Activated CD4-positive, alpha-beta T cell treated with anti-CD3 and anti-CD28 coated beads, Interleukin-2, amount 50 U/mL, for 1 hour (primary cell): ENCODE measurements at places on chromosomes 7 and 10.

- no peak for DNase-seq
These were observed 176.1 kb upstream of the TNS3 start for GRCh38 chr7:47757921-47758411.

GRCh38 chr10:97667463-97667862 is 19.6 kb downstream of the AVPI1 start:
- no peak for DNase-seq

- DNase-seq = no peak
These were observed 2.2 kb downstream of the ZNF800 start for GRCh38 chr7:127390186-127390816.

DNA sequence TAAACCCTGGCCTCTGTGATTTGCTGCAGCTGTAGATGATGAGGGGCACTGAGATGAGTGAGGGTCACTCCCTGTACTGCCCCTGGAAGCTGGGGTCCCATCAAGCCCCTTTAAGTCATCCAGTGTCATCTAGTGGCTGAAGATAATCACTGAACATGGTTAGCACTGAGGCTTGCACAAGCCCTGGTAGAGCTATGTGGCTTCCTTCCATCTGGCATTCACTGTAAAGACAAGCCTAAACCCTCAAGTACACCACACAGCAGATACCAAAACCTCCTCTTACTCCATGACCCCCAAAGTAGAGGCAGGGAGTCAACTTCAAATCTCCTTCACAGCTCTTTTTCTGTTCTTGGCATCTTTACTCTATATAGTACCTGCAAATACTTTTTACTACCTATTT is 72.7 kb upstream of the MRLN start:
- DNase-seq = no peak

DNA sequence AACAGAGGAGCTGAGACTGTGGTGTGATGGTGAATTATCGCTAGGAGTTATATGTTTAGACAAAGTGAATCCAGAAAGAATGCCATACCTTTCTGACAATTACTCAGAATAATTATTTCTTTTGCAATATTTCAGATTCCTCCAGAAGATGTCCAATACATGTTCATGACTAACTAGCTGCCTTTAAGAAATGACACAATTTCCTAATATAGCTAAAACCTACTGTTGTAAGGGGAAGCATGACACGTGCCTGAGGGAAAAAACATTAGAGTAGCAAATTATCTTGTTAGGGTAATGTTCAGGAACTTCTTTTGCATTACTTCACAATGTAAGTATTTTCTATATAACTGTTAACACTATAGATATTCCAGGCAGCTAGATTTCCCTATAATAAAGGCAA is 150.3 kb downstream of the COL28A1 start:
- DNase-seq = no peak

DNA sequence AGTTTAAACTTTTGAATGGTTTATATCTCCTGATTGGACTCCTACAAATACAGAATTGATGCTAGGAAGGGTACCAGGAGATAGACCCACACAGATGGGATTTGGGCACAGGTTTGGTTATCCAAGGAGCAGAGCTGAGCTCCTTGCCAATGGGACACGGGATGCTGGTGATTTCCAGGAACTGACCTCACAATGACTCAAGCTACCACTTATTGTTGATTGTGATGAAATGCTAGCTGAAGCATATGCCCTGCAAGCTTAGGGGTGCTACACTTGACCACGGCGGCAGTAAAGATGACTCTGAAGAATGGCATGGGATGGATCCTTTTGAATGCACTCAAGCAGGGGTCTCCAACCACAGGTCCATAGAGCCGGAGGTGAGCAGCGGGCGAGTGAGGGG is 45.5 kb upstream of the VKORC1L1 start:
- DNase-seq = no peak

DNA sequence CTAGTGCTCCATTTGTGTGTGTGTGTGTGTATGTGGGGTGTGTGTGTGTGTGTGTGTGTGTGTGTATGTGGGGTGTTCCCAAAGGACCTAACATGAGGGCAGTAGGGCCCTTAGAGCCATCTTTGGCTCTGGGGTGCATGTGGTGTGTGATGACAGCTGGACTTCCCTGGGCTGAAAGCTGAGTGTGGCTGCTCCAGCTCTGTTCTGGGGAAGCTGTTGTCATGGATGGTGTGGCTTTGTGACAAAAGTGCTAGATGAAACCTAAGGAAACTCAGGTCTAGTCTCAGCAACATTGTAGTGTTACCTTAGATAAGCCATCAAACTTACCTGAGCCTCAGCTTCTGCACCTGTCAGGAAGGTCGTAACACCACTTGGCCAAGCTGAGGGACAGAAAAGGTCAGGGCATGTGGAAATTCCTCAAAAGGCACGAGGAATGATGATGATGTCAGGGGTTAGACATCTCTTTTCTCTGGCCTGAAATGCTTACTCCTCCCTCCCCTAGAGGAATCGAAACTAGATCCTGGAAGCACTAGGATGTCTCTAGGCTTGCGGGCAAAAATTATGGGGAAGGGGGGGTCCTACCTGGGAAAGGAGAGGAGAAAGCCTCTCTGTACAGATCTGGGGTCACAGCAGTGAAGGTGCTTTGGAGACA is 115.4 kb downstream of the RPS24 start:
- no peak for DNase-seq

GRCh38 chr7:148481971-148482626 is 108.5 kb upstream of the C7orf33 start:
- no peak for DNase-seq

DNA sequence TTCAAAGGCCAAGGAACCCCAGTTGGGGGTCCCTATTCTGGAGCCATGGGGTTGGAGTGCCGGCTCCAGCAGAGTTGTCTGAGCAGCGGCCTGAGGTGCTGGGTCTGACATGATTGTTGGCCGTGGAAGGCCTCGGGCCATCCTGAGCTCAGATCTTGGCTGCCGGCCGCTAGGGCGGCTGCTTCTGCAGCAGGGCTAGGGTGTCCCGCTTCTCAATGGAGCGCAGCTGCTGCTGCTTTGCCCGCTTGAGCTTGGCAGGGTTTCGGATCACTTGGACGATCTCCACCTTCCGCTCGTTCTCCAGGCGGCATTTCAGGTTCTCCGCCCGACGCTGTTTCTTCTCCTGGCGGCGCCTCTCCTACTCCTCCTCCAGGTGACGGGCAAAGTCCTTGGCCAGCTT is 171.1 kb downstream of the HIBADH start:
- DNase-seq = no peak

DNA sequence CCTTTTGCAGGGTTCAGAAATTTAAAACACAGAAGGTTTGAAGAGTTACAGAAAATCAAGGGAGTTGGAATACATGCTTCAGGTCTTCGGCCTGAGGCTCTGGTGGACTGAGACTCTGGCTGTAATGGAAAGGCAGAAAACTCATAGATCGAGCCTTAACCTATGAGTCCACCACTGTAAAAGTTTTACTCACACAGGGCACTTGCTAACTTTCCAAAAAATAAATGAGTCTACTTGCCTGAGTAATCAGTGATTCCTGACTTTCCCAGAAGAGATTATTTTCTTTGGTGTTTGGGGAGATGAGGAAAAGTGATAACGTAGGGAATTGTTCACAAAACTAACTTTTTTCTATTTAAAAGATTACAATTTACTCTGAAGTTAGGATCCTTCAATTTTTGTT is 108.0 kb downstream of the MBL2 start:
- no peak for DNase-seq
